ENCODE measurements at places on chromosomes 3 and 15.

DNA sequence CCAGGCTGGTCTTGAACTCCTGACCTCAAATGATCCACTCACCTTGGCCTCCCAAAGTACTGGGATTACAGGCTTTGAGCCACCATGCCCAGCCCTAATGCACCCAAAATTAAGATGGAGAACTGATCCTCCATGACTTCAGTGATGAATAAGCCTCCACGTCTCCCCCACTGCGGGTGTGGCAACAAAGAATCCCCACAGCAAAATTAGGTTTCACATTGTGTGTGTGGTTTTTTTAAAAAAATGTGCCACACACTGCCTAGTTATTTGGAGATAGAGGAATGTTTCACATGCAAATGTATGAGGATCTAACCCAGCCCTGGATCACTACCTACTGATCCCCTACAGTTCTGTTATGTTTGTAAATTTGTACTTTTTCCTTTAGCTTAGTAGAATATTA lies 17.3 kb downstream of the HDAC11 start:
- no peak for DNase-seq

- no peak for DNase-seq
These were observed 723.5 kb downstream of the NLGN1 start for GRCh38 chr3:174120997-174121396.

GRCh38 chr3:142623194-142623593 lies 27.0 kb downstream of the PLS1 start:
- no peak for DNase-seq

- DNase-seq = no peak
These were observed 80.6 kb upstream of the LINGO1 start for GRCh38 chr15:77713281-77713680.

GRCh38 chr3:5309171-5309570 lies 121.7 kb downstream of the EDEM1 start:
- DNase-seq = no peak

GRCh38 chr15:69891070-69891536 lies 206.6 kb downstream of the TLE3 start:
- no peak for DNase-seq

GRCh38 chr15:70361891-70362290 lies 264.2 kb upstream of the TLE3 start:
- DNase-seq = no peak

GRCh38 chr15:90184119-90184785 lies 16.9 kb upstream of the SEMA4B start:
- DNase-seq = no peak

DNA sequence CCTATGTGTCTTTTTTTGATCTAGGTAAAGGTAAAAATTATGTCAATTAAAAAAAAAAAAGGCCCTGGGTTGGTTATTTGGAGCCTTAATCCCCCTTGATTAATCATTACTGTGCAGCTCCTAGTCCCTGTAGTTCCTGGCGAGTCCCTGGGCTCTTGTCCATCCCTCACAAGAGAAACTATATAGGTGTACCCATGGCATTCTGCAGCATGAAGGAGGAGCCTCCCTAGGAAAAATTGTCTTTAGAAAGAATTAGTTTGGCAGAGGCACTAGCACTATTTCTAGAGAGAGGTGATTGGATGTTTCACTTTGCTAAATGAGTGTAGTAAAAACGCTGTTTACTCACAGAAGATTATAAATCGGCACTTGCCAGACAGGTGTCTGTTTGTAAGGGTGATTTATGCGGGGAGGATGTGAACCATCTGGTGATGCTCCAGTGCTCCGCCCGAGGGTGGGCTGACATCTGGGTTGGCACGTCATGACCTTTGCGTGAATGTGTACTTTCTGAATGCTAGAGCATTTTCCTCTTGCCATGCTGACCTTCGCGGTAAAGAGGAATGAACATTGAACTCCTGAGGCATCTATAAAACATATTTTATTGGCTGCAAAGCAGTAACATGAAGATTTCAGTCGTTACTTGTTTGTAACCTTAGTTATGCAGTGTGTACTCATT lies 12.6 kb downstream of the PLCL2 start:
- DNase-seq = no peak

GRCh38 chr15:44250566-44251205 lies 37.8 kb upstream of the GOLM2 start:
- no peak for DNase-seq

DNA sequence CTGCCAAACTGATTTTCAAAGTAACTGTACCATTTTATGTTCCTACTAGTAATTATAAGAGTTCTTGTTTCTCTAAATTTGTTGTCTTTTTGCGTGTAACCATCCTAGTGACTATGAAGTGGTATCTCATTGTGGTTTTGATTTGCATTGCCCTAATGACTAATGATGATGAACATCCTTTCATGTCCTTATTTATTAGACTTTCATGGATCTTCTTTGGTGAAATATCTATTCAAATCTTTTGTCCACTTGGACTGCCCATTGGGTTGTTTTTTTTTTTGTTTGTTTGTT lies 3.6 kb downstream of the OXSR1 start:
- no peak for DNase-seq

DNA sequence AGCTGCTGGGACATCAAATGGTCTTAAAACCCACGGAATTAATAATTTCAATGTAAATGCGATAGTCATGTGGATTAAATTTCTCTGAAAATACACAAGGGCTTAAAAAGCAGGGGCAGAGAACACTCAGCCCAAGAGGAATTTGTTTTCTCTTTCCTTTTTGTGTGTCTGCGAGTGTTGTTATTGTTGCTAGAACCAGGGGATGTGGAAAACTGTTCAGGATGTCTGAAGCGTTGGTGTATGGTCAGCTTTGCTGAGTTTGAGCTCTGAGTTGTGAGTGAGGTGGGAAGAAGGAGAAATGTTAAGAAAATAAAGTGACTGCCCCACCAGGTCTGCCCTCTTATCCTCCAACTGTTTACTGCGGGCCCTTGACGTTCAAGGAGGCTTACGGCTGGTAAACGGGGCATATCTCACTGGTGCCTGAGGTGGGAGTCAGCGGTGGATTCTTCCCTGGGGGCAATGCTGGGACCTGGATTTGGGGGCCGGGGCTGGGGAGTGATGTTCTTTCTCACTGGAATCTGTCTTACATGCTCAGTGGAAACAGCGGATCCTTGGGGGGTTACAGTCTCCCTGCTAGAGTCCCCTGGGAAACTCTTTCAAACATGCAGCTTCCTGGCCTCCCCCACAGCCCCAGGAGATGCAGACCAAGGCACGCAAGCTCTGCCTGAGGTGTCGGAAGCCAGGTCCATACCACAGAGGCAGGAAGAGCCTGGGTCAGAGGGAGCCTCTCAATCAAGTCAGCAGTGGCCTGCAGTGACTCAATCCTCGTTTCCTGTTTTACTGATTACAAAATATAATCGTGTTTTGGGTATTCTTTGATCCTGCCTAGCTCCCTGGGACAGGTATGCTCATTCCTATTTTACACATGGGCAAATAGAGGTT lies 41.8 kb downstream of the ITGA11 start:
- DNase-seq = no peak

- DNase-seq = no peak
These were observed 46.2 kb downstream of the CTDSPL start for GRCh38 chr3:37907906-37908305.

DNA sequence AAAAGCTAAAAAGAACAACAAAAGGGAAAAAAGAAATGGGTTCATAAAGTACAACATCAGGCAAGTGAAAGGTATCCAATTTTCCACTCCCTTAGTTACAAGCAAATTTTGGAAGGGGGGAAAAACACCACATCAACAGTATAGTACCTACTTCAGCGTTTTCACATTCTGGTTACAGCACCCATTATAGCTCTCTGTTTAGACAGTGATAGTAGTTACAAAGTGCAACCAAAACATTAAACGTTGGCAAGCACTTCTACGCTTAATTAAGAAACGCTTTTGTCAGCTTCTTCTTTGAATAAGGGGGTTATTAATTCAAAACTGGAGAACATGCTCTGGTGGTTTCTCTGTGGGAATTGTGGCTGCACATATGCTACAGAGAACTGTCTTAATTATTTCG lies 180.2 kb downstream of the VPS13C start:
- no peak for DNase-seq

All from stimulated activated CD4-positive, alpha-beta T cell treated with anti-CD3 and anti-CD28 coated beads, Interleukin-1b, Interleukin-23, amount 100 ng/mL, for 1 hour (primary cell).